Stimulated activated CD4-positive, alpha-beta T cell treated with anti-CD3 and anti-CD28 coated beads, Interleukin-2, amount 100 ng/mL, for 24 hours (primary cell): ENCODE measurements at places on chromosomes 5 and 9.

- DNase-seq = no peak
These were observed 6.6 kb downstream of the RNF208 start for GRCh38 chr9:137215196-137215986.

- DNase-seq = peak; percentile 22
These were observed 174.2 kb upstream of the IER5L start for GRCh38 chr9:129352146-129352865.

GRCh38 chr5:112921026-112921832 is 798 bp downstream of the REEP5 start:
- DNase-seq = peak; percentile 64

DNA sequence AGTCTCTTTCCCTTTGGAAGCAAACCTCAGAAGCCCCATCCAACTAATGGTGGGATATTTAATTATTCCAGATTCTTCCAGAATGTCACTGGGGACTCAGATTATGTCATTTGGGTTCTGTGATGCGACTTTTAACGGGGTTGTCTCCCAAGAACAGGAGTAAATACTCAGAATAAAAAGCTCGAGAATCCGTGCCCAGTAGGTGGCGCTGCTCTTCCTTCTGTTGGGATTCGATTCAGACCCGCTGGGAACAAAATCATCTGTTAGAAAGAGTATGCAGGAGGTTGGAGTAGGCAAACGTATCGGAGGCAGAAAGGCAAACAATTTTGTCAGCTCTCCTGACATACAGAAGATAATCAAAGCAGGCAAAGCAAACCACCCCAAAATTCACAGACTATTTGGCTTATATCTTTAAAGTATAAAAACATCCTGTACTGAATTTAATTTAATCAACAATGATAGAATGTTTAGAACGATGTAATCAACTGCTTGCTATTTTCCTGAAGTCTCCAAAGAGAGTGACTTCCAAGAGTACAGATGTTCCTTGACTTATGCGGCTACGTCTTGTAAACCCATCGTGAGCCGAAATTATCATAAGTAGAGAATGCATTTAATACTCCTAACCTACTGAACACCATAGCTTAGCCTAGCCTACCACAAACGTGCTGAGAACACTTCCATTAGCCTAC is 169.8 kb upstream of the RAI14 start:
- peak; percentile 76 for DNase-seq

- DNase-seq = no peak
These were observed 57.9 kb upstream of the CDH6 start for GRCh38 chr5:31135542-31135941.

DNA sequence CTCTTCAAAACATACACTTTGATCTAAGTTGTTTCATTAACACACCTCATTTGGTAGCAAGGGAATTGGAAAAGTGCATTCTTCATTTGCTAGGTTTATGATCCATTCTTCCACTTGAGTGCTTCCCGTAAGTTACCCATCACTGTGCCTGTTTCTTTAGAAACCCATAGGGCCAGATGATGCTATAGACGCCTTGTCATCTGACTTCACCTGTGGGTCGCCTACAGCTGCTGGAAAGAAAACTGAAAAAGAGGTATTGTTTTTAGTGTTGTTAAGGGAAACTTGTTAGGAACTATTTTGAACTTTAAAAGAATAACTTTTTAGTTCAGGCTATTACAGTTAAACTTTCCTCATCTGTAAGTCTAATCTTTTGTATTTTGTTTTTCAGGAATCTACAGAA is 66.6 kb downstream of the ERAP1 start:
- no peak for DNase-seq

DNA sequence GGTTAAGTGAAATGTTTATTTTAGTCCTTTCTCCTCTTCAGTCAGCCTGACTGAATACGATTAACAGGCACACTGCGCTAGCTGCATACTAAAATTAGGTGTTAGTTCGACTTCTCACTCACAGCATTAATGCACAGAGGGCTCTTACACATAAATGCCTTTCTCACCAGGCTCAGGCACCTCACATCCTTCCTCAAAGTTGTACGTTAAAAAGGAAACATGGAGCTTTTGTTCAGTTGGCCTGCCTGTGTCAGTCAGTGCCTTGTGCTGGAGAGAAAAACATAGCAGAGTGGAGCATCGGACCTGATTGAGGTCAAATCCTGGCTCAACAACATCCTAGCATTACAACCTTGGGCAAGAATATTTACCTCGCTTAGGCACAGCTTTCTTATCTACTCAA is 236.0 kb upstream of the ZNF462 start:
- DNase-seq = no peak

GRCh38 chr5:36654564-36654963 is 48.2 kb downstream of the SLC1A3 start:
- DNase-seq = no peak

GRCh38 chr5:39616131-39616530 is 191.4 kb upstream of the DAB2 start:
- no peak for DNase-seq

- no peak for DNase-seq
These were observed 511.3 kb upstream of the PAPPA start for GRCh38 chr9:115642285-115642684.

DNA sequence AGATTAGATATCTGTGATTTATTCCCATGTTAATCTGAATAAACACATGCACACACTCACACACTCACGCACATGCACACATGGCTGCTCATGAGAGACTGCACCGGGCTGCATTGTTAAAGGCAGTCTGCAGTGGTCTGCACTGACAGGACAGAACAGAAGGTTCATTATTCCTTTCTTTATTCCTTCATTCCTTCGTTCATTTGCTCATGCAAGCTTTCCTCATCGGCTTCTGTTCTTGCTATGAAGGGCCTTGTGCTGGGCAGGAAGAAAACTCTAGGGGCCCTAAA is 41.4 kb upstream of the FSTL4 start:
- no peak for DNase-seq

- DNase-seq = no peak
These were observed 213.6 kb downstream of the EBF1 start for GRCh38 chr5:158886086-158886485.

- DNase-seq = no peak
These were observed 25.3 kb downstream of the UBAP1 start for GRCh38 chr9:34203992-34204635.

DNA sequence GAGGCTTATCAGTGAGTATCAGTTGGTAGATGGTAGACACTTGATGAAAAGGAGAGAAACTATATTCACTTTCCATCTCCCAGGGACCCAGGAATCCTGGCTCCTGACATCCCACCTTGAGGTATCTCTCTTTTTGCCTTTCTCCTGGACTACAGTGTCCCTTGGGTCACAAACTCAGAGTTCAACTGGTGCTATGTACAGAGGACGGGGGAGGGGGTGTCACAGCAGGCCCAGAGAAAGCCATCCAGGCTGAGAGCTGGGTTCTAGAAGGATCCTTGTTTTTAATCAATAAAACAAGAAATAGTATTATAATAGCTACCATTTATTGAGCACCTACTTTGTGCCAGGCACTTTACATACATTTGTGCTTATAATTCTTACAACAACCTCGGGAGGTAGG is 10.3 kb downstream of the MYORG start:
- no peak for DNase-seq

DNA sequence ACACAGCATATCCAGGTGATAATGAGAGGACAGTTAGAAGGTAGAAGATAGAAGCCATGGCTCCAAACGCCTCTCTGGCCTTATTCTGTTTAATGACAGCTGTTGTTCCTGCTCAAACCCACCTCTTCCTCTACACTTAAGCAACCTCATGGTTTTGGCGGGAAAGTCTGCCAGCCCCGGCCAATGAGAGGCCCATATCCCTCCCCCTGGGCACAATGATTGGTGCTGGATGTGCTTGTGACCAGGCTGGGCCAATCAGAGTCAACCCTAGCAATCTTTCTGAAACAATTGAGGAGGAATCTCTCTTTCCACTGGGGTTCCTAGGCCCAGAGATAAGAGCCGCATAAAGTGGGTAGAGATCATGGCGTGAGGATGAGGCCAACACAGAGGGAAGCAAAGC is 4.8 kb upstream of the GFI1B start:
- DNase-seq = peak; percentile 19

GRCh38 chr5:37840053-37841034 is 503 bp upstream of the GDNF start:
- no peak for DNase-seq

GRCh38 chr5:90547072-90547536 is 11.5 kb upstream of the ADGRV1 start:
- no peak for DNase-seq

GRCh38 chr9:34573599-34574325 is 15.8 kb downstream of the CNTFR start:
- DNase-seq = no peak

- DNase-seq = no peak
These were observed 250.4 kb downstream of the EBF1 start for GRCh38 chr5:158849219-158849791.

DNA sequence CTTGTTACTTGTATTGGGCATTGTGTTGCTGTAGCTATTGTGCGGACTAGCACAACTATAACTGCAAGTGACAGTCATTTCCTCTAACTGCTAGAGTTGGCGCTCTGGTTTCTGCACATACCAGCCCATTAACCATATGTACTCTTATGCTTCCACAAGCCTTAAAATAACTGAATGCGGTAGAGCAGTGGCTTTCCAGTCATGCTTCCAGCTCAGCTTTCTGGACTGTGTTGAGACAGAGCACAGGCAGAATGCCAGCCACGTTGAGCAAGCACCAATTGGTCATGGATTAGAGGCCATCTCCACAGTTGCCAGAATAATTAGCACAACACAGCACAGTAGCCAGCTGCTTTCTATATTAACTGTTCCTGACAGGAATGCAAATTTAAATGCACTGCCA is 12.2 kb downstream of the INVS start:
- no peak for DNase-seq

DNA sequence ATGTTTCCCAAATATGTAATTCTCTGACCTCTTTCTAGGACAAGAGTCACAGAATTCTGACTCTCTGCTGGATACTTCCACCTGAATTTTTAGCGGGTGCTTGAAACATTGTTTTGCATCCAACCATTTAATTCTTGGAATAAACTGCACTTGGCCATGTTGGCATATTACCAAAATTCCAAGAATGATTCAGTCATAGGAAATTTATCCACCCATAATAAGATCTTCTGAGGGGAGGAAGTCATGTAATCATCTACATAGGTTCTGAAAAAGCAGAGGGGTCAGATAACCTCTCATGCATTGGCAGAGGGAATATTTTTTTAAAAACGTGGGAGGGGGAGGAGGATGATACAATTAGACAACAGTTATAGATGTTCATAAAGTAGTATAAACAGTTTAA is 156.9 kb downstream of the PAM start:
- DNase-seq = no peak

- no peak for DNase-seq
These were observed 58.1 kb downstream of the MARCHF3 start for GRCh38 chr5:126972062-126972895.

GRCh38 chr5:181260720-181261319 is at the start of gene TRIM52:
TSS of gene TRIM52 (minus strand) at chr5:181261143. CDS start at chr5:181260813, 330 bp downstream.
- peak; percentile 89 for DNase-seq

DNA sequence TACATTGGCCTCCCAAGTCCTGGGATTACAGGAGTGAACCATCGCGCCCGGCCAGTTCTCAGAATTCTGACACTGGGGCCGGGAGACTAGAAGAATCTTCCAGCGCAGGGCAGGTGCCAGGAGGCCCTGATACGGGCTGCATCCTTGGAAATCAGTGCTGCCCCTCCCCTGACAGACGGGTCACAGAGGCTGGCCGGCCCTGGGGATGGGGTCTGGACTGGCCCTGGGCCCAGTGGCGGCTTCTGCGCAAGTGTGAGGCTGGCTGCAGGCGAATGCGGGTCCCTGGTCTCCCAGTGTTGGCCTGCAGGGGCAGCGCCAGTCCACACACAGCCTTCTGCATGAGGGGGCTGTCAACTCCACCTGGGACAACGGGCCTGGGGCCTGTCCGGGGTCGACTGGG is 831 bp upstream of the TBC1D9B start:
- DNase-seq = no peak

GRCh38 chr9:128383007-128383753 is 12.0 kb downstream of the URM1 start:
- no peak for DNase-seq

GRCh38 chr5:38780945-38781344 is 64.9 kb upstream of the OSMR start:
- no peak for DNase-seq
